ENCODE measurements at places on chromosomes 11 and 22.

GRCh38 chr11:79201677-79202347, 239.0 kb downstream of the TENM4 start:
- DNase-seq = no peak

- DNase-seq = no peak
Measured at GRCh38 chr11:74466916-74467885, at the start of gene KCNE3. Gene KCNE3 (minus strand): TSS chr11:74467549. CDS start chr11:74457563, 9,986 bp downstream.

- no peak for DNase-seq
Measured at GRCh38 chr11:60762851-60763691, 6.4 kb downstream of the MS4A15 start.

GRCh38 chr11:28176351-28176750, 68.2 kb downstream of the METTL15 start:
- no peak for DNase-seq
